Smooth muscle cell of bladder (primary cell): ENCODE measurements at places on chromosomes 3 and 15. TPM values are rescaled to one million over a fixed set of nuclear protein-coding genes. Genes with fewer than 3 reads are reported as not detected.

ARPP21 gene
- total RNA-seq = not detected in 2 replicates

VEPH1 gene
- 83.7 and 98.0 TPM in 2 replicates for total RNA-seq

INSYN1 gene
- total RNA-seq = 2.0 and 5.1 TPM in 2 replicates

CIB2 gene
- 2.0 and 2.4 TPM in 2 replicates for total RNA-seq

CDAN1 gene
- total RNA-seq = 9.3 and 10.5 TPM in 2 replicates
